NCI-H1436 treated with DMSO at 0.1 percent for 48 hours (cell line): ENCODE measurements at places on chromosomes 3 and 15.

DNA sequence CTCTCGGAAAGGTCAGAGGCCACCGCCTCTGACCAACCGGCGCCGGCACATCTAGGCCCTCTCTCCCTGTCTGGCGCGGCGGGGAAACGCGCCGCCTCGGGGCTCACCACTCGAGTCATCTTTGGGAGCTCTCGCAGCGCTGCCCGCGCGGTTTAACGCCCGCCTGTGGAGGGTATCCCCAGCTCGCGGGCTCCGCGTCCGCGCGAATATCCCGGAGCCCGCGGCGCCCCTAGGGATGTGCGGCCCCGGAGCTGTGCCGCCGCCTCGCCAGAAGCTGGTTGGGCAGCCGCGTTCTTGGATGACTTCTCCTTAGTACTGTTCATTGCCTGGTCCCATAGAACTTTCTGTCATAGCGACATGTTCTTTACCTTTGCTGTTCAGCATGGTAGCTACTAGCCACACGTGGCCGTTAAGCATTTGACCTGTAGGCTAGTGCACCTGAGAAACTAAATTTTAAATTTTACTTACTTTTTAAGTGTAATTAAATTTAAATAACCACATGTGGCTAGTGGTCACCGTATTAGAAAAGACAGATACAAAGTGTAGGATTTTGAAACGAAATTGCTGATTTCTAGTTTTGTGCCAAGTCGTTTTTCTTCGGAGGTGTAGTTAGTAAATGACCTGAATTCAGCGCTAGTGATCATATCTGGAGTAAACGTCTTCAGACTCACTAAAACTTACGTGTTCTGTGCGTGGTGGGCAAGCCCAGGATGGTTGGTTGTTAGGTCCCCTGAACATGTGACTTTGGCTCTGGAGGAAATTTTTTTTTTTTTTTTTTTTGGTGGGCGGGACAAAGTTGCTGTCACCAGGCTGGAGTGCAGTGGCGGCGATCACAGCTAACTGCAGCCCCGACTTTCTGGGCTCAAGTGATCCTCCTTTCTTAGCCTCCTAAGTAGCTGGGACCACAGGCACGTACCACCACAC lies 835 bp downstream of the ARIH2 start:
- no peak for DNase-seq

- no peak for DNase-seq
Observed at GRCh38 chr3:168087539-168087938, 8.2 kb downstream of the GOLIM4 start.

- no peak for DNase-seq
Observed at GRCh38 chr3:42033741-42034140, 57.4 kb upstream of the TRAK1 start.

DNA sequence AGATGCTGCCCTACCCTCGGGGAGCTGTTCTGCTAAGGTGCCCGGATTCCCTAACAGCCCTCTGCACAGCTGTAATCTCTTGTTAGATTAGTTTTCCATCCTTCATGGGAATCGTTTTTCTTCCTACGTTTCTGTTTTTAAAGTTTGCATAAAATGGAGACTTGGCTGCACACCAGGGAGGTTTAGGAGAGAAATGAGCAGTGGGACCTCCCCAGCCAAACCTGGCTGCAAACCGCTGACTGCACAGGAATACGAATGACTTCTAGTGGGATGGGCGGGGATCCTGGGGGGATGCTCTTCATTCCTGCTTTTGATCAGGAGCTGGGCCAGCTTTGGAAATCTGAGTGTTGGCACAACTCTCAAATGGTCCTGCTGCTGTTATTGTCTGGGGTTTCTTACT lies 77.5 kb downstream of the THSD4 start:
- no peak for DNase-seq

DNA sequence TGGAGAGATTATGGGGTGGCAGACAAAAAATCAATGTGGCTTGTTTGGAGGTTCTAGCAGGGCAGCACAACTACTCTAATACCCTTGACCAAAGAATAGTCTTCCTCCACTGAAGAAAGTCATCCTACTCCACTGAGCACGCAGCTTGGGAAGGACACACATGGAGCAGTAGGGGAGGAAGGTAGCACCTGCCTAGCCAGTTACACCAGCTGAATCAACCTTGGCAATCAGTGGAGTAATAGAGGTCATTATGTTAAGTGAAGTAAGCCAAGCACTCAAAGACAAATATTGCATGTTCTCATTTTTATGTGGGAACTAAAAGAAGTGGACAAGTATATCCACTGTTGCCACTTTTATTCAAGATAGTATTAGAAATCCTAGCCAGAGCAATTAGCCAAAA lies 555.8 kb upstream of the ALCAM start:
- no peak for DNase-seq

GRCh38 chr3:191094057-191094845 lies 104.8 kb upstream of the OSTN start:
- DNase-seq: no peak

- DNase-seq: no peak
Observed at GRCh38 chr3:190694335-190695001, 168.0 kb downstream of the GMNC start.

DNA sequence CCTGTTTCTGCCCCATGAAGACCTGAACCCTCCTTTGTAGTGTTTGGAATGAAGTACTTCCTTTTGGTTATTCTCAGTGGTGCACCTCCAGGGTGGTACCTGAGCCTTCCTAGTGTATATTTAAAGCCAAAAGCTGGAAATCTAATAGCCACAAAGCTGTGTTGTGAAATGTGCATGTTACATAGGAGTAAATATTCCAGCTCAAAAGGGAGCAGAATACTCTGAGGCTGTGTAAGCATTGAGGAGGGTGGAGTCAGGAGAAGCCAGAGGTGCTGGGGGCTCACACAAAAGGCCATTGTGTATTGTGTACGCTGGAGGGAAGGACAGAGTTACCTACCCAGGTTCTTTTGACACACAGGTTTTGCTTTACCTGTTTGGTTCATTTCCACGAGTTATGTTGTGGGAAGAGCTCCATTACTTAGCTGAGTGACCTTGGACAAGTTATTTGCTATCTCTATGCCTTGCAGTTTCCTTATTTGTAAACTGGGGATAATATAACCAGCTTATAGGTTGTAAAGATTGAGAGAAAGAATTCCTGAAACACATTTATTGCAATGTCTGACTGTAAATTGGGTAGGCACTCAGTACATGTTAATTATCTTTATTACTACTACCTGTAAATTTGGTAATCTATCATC lies 24.7 kb downstream of the GPR171 start:
- DNase-seq: no peak

GRCh38 chr15:59833366-59833765 lies 144.2 kb upstream of the BNIP2 start:
- peak; percentile 34 for DNase-seq

DNA sequence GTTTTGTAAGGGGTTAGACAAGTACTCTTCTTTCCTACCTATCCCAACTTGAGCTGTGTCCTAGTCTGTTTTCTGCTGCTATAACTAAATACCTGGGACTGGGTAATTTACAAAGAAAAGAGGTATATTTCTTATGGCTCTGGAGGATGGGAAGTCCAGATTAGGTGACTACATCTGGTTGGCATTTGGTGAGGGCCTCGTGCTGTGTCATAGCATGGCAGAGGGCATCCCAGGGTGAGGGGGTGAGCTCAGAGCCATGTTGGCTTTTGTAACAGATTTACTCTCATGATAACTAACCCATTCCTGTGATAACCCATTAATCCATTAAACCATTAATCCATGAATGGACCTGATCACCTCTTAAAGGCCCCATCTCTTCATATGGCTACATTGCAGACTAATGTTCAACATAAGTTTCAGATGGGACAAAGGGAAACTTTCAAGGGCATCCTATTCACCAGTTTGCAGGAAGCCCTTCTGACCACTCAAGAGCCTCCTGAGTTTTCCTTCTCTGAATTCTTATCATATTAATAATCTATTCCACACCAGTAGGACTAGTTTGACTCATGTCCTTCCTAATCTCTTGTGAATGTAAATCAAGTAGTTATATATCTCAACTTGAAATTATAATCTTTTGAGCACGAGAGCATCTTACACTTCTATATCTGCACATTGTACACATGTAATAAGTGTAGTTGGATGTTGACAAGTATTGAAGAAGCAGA lies 185.7 kb upstream of the ZPLD1 start:
- no peak for DNase-seq

DNA sequence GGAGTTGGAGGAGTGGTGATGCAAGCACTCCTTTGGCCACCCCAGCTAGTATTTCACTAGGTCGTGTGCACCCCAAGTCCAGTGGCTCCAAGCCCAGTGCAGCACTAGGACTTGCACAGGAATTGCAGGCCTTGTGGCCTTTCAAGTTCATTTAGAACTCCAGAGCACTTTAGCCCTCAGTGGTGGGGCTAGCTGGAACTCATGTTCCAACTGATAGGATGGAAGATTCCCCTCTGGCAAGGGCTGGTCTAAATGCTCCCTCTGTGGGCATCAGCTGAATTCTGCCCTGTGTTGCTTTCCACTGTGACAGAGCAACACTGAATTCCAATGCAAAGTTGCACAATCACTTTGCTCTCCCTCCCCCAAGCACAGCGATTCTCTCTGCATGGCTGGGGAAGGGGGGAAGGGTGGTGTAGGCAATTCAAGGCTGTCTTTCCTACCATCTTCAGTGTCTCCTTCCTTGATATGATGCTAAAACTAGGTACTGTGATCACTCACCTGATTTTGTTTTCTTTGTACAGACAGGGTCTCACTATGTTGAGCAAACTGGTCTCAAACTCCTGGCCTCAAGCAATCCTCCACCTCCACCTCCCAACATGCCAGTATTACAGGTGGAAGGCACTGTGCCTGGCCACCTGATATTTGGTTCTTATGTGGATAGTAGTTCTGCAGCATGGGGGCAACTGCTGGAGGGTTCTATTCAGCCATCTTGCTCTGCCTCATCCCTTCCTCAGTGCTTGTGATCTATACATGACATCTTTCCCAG lies 10.3 kb downstream of the USF3 start:
- no peak for DNase-seq

GRCh38 chr3:136682740-136683312 lies 69.4 kb downstream of the STAG1 start:
- no peak for DNase-seq

DNA sequence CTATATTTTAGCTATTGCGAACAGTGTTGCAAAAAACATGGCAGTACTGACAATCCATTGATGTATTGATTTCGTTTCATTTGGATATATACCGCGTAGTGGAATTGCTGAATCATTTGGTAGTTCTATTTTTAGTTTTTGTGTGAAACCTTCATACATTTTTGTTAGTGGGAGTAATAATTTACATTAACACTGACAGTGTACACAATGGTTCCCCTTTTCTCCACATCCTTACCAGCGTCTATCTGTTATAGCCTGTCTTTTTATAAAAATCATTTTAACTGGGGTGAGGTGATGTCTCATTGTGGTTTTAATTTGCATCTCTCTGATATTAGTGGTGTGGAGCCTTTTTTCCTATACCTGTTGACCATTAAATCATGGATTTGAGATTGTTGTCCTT lies 392.4 kb upstream of the ALCAM start:
- no peak for DNase-seq

- no peak for DNase-seq
Observed at GRCh38 chr15:77753281-77753873, 120.7 kb upstream of the LINGO1 start.

DNA sequence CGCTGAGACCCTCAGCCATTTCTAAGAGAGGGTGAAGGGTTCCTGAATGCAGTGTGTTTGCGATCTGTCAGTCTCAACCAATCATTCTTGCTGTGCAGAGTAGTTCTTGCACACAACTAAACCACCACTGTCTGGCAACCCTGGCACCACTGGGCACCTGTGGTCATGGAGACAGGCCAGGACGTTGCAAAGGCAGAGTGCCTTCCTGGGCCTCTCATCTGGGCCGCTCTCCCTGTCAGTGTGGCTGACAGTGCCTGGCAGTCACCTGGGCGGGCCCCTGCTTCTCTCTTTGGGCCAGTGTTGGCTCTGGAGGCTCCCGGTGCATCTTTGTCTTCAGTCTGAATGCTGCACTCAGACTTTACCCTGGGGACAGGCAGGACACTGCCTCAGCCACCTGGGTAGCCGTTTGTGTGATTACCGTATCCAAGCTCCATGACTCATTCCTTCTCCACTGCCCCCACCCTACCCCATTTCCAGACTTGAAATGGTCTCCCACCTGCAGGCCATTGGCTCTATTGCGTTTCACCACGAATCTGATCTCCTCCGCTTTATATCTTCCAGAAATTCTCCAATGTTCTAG lies 104.6 kb upstream of the KLF13 start:
- peak; percentile 45 for DNase-seq

DNA sequence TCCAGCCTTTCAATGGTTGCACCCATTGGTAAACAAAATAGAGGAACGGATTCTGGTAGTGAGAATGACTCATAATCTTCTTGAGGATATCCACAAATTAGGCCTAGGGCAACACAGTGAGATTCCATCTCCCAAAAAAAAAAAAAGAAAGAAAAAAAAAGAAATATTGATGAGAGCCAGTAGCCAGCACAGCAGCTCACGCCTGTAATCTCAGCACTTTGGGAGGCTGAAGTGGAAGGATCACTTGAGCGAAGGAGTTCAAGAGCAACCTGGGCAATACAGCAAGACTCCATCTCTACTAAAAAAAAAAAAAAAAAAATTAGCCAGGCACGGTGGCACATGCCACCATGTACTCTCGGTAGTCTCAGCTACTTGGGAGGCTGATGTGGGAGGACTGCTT lies 51.9 kb downstream of the DENND4A start:
- no peak for DNase-seq

GRCh38 chr3:135141160-135141559 lies 346.1 kb downstream of the EPHB1 start:
- no peak for DNase-seq

DNA sequence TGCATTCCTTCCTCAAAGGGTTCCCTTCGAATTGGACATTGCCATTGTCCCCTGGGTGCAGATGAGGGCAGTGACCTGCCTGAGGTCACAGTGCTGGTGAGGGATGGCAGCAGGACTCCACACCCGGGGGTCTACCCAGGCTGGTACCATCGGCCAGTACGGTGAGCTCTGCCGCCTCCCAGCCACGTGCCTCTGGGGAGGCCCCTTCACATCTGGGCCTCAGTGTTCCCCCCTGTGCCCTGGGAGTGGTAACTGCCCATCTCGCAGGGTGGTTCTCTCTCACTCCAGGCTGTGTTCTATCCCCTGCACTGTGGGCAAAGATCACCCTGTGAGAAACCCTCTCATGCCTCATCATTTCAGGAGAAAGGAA lies 99.4 kb upstream of the IQSEC1 start:
- no peak for DNase-seq

DNA sequence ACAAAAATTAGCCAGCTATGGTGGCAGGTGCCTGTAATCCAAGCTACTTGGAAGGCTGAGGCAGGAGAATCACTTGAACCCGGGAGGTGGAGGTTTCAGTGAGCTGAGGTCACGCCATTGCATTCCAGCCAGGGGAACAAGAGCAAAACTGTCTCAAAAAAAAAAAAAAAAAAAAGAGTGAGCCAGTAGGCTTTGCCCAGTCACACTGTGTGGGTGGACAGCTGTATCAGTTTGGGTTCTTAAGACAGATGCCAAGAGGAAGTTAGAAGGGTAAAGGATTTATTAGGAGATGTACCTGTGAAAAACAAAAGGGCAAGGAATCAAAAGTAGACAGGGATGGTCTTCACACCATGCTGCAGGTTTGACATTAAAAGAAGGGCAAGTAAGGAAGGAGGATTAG lies 86.1 kb upstream of the CGNL1 start:
- DNase-seq: no peak

GRCh38 chr15:65392368-65392767 lies 14.6 kb upstream of the IGDCC3 start:
- no peak for DNase-seq
